ENCODE measurements at places on chromosomes 3 and 15.

DNA sequence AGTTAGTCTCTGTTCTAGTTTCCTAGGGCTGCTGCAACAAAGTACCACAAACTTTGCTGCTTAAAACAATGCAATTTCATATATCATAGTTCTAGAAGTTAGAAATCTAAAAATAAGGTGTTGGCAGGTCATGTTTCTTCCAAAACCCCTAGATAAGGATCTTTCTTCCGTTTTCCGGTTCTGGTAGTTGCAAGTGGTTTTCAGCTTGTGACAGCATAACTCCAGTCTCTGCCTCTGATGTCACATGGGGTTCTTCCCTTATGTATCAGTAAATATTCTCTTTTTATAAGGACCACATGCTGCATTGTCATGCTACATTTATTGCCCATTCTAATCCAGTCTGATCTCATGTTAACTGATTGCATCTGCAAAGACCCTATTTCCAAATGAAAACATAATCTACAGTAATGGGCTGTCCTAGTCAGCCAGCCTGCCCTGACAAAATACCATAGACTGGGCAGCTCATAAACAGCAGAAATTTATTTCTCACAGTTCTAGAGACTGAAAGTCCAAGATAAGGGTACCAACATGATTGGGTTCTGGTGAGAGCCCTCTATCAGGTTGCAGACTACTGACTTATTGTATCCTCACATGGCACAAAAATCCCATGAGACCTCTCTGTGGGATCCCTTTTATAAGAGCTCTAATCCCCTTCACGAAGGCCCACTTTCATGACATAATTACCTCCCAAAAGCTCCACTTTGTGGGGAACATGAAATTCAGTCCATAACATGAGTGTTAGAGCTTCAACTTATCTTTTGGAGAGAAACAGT, 642.0 kb upstream of the NAALADL2 start:
- DNase-seq: no peak

DNA sequence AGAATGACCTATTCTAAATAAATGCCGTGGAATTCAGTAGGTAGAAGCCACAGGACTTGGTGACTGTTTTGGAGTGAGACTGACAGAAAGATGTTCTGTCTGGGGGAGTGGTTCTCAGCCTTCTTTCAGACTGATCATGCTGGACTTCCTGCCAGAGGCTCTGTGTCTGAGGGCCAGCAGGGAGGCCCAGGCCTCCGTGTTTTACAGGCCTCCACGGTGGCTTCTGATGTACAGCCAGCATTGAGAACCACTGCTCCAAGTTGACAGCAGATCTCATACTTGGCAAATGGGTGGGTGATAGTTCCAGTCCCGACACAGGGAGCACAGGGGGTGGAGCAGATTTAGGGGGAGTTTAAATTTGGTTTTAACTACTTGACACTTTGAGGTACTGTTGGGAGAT, 6.7 kb upstream of the PIGZ start:
- DNase-seq: no peak

DNA sequence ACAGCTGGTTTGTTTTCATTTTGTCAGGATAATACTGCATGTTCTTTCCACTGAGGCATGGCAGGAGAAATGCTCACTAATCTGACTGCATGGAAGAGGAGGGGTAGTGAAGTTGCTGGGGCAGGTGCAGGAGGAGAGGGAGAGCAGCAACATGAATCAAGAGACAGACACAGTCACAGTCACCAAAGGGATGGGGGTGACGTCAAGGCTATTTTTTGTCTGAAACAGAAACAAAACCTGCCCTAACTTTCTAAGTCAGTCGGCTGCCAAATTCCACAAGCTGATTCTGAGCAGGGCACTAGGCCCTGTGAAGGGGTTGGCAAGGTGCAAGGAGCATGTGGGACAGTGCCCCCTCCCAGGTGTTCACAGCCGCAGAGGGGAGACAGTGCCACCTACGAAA, 186.6 kb upstream of the NSMCE3 start:
- DNase-seq: no peak

- no peak for DNase-seq
Measured at GRCh38 chr3:141462176-141462859, 24.5 kb upstream of the RASA2 start.

DNA sequence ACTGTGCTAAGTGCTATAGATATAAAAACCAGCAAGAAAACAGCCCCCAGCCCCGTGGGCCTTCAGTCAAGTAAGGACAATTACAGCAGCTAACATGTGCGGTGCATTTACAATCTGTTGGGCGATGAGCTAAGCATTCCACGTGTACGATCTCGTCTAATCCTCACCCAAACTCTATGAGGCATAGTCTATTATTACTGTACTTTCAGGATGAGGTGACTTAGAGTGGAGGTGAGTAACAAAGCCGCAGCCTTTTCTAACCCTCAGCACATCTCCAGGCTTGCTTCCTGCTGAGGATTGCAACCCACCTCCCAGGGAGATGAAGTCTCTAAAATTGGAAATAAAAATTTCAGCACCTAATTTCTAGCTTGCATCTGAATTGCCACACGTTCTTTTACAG, 53.2 kb upstream of the MCF2L2 start:
- no peak for DNase-seq

DNA sequence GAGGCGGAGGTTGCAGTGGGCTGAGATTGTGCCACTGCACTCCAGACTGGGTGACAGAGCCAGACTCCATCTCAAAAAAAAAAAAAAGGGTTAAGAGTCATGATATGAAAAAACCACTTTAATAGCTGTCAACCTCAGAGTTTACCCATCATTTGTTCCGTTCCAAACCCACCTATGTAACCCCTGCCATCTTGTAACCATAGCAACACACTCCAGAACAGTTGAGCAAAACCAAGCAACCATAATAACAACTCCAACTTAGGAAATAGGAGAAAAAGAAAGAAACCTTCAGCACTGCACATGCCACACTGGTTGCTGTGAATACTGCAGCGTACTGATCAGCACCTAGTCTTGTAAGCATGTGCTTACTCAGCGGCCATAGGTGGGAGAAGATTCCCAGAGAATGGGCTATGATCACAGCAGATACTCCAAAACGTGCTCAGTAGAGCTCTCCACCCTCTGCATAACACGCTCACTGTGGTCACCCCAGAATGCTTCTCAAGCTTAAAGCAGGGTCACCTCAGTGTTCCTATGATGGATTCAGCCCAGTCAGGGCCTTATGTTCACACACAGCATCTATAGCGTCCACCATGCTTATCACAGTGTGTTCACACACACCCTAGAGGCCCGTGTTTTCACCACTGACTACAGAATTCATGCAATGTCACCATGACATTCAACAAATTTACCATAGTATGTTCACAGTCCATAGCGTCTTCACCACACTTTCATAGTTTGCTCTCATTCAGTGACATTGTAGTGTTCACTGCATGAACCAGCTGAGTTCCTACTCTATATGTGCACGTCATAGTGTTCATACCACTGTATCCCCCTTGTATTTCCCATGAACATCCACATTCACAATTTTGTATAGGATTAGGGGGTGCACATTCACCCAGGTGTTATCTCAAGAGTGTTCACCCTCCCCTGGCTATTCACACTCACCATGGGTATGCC, 6.5 kb upstream of the CILP start:
- no peak for DNase-seq

DNA sequence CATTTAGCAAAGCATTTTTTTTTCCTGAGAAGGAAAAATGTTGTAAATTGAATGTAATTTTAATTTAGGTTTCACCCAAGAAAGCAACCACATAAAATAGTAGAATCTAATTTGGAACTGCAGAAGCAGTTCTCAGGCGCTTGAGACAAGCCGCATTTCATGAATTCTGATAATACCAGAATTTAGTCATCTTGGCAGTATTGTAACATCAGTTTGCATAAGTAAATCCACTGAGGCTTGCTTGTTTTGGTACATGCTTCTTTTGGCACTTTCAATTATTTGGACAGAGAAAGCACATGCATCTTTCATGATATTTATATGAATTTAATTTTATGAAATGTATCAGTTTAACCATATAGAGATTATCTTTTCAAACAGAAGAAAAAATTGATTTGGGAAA, 389.7 kb upstream of the ROBO1 start:
- DNase-seq: no peak

DNA sequence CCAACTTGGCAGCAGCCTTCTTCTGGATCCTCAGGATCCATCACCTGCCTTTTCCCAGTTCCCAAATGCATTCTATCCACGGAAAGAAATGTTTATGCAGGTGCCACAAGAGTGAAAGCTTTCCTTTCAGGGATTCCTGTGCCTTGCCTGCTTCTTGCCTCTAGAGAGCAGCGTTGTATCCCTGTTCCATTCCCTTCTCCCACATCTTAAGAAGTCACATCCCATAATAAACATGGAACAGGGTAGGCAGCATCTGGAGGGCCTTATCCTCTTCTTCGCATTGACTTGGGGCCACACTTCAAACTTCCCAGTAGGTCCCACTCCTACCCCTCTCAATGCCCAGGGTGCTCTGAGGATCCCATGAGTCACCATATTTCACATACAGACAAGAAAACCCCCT, 72.7 kb upstream of the DCLK3 start:
- no peak for DNase-seq

DNA sequence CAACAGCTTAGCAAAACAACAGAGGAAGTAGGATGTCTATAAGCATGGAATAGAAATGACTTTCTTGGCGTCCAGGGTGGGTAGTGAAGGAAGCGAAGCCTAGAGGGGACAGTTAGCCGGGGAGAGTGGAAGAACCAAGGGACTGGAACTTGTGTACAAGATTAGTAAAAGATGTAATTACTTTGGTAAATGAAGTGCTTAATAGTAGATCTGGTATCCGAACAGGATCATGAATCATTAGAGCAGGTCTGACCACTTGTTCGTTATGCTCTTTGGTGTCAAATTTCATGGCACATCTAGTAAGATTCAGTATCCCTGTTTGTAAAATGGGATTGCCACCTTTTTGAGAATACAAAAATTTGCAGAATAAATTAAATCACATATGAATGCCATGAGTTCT, 112.5 kb upstream of the MLF1 start:
- DNase-seq: no peak

GRCh38 chr3:24390169-24391130, 104.2 kb downstream of the THRB start:
- DNase-seq: no peak

GRCh38 chr3:17845026-17845812, 102.8 kb upstream of the TBC1D5 start:
- DNase-seq: no peak

DNA sequence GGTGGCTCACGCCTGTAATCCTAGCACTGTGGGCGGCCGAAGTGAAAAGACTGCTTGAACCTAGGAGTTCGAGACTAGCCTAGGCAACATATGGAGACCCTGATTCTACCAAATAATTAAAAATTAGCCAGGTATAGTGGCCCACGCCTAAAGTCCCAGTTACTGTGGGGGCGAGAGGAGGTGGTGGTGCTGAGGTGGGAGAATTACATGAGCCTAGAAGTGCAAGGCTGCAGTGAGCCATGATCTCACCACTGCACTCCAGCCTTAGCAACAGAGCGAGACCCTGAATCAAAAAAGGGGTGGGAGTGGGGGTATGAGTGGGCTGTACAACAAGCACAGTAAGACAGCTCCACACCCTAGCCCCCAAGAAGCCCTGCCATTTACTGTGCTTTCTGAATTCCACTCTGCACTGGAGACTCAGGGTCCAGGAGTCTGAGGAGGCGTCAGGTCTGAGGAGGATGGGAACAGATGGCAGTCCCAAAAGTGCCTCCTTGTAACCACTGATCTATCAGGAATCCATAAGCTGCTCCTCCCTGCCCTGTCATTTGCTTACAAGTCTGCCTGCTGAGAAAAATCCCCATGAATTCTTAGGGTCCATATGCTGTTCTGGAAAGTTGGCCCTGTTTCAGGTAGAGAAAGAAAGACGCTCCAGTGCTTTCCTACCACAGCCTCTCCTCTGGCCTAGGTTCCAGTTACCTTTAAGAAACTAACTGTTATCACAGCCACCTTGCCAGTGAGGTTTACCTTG, 171.1 kb downstream of the MAGI1 start:
- DNase-seq: no peak

GRCh38 chr3:58398669-58399333, 34.8 kb downstream of the PDHB start:
- no peak for DNase-seq

DNA sequence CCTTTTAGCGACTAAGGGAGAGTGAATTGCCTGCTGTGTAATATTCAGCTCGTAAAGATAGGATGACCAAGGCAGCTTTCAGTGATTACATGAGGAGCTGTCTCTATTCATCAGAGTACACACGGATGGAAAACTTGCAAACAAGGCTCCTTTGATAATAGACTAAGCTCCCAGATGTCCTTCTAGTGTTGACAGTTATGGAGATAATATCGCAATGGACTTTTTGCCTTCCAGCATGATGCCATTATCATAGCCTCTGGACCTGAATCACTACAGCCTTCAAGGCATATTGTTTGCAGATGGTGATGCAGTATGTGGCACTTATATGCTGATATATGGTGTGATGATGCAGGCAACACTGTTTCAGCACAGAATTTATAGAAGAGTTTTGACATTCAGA, 93.9 kb downstream of the ECT2 start:
- no peak for DNase-seq

DNA sequence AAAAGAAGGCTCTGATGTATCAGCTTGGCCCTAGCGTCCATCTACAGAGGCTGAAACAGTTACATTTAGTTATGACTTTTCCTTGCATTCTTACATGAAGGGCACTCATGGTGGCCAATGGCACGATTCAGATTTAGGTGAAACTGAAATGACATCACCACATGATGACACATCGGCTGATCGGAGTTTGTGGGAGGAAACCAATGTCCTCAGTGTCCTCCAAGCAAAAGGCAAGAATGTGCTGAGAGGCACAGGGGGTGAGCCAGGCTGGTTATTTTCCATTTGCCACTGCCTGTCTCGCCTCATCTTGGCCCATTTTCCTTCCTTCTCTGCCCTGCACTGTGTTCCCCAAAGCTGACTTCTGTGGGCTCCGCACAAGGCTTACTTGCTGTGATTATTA, 34.4 kb downstream of the TARS3 start:
- no peak for DNase-seq

GRCh38 chr3:195171093-195171873, 99.7 kb downstream of the XXYLT1 start:
- DNase-seq: no peak

Data from iPS DF 6.9 (cell line).